H7 (cell line): ENCODE measurements at places on chromosomes 11 and 22. TPM values are rescaled to one million over a fixed set of nuclear protein-coding genes. Genes with fewer than 3 reads are reported as not detected.

GRCh38 chr11:19786644-19787043, 74.0 kb downstream of the NAV2 start:
- no peak for DNase-seq

The RFPL2 gene
- 0.15 and 0.45 TPM in 2 replicates for total RNA-seq

DNA sequence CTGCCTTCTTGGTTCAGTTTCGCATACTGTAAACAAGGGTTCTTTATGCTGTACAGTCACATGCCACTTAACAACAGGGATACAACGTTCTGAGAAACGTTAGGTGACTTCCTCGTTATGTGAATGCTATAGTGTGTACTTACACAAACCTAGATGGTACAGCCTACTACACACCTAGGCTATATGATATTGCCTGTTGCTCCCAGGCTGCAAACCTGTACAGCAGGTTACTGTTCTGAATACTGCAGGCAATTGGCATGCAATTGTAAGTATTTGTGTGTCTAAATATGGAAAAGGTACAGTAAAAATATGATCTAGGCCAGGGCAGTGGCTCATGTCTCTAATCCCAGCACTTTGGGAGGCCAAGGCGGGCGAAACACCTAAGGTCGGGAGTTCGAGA, 85.7 kb upstream of the PRDM11 start:
- DNase-seq = no peak

The OR8B12 gene
- not detected in 2 replicates for total RNA-seq

- no peak for DNase-seq
These were observed 346.8 kb upstream of the NARS2 start for GRCh38 chr11:78921509-78921908.
